Activated T-cell treated with anti-CD3 and anti-CD28 coated beads for 48 hours (primary cell): ENCODE measurements at places on chromosomes 5 and 9.

DNA sequence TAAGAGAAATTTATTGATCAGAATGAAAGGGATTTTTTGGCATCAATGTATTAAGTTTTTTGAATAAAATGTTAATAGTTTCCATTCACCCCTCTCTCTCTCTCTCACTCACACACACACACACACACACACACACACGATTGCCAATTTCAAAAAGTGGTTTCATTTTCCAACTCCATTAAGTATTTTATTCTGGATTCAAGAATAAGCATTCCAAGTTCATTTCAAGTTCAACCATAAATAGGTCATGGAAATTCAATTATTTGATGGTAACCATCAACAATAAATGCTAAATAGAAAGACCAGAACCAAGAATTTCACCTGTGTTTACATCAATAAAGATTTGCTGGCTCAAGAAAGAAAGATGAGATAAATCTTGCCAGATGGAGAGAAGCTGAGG, 171.6 kb downstream of the ADAMTS12 start:
- no peak for DNase-seq

DNA sequence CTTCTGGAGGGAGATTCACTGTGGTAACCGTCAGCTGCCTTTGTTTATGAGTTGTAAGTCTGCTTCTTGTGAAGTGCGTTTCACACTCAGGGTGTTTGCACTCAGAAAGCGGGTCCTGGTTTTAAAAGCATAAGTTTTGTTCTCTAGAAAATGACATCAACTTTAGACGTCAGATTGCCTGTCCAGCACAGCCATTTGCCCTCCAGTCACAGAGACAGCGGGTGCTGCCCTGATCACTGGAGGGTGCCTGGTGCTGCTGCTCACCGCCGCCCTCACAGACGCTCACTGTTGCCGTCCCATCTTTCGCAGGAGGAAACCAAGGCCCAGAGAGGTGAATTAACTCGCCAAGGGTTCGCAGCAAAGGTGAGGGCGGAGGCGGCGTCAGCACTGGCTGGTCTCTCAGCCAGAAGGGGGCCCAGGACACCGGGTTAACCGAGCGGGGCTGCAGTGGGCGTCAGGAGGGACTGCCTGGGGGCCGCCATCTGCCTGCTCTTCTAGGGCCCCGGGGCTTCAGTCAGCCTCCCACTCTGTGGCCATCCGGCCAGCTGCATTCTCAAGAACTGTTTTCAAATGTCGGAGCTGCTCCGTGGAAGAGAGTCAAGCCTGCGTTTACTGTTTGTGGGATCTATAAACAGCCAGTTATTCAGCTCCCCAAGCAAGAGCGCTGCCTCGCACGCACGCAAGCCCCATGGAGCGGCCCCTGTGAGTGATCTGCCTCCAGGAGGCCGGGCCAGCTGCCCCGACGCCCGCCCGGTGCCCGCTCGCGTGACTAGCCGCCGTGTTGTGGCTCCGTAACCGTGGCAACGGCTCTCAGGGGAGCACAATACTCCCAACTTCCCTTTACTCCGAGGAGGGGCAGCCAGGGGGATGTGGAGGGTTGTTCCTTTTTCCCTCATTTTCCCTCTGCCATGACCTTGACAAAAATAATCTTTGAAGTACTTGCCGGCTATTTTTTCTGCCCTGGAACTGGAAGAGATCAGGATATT, 43.4 kb upstream of the EXOC3 start:
- DNase-seq, result peak; percentile 61

DNA sequence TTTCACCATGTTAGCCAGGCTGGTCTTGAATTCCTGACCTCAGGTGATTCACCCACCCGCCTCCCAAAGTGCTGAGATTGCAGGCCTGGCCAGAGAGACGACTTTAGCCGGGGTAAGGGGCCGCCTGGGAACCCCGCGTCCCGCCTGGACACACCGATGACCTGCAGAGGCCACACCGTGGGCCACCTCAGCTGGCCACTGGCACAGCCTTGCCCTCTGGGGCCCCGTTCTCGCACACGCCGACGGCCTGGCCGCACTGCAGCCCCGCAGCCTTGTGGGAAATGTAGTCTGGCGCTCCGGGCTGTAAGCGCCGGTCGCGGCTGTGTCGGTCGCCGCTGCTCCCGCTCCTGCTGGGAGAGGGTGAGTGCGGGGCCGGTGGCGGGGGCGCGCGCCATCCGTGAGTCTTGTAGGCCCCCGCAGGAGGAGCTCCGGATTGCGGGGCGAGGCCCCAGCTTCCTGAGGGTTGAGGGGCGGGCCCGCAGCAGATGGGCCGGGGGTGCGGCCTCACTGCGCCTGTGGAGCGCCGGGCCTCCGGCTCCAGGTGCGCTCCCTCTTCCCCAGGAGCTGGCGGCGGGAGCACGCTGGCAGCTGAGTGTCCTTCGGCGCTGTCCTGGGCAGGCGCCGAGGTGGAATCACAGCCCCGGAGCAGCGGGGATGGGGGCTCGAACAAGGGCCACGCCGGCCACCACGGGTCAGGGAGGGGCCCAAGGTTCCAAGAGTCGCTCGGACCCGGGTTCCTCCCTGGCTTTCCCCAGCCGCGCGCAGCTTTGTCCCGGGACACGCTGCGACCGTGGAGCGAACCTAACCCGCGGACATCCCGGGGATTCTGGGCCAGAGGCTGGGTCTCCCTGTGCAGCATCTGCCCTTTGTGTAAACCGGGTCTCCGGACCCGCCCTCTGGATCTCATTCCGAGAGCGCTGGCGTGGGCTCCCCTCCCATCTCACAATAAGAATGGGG, at the start of gene ZFP2:
Gene ZFP2 (plus strand): TSS at position 299 of the 957 bp plus-strand sequence. CDS start 35,401 bp downstream, outside the sequence.
- DNase-seq, result peak; percentile 15

GRCh38 chr9:112439171-112439570, 47.5 kb upstream of the KIAA1958 start:
- no peak for DNase-seq

DNA sequence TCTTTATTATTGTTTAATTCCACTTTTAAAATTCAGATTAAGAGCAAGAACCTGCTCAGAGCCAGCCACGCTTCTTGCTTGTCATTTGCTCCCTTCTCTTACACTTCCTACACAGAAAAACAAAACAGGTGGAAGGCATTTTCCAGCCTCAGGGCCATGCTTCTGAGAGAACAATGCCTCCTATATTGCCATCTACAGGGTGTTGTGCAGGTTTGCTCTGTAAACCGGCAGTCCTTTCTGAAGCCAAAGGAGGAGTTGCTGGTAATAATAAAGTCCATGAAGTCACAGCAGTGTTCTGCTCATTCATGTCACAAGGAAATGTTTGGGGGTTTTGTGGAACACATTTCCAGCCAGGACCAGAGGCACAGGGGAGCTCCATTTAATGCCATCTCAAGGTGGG, 16.1 kb upstream of the PRLR start:
- DNase-seq, result no peak

DNA sequence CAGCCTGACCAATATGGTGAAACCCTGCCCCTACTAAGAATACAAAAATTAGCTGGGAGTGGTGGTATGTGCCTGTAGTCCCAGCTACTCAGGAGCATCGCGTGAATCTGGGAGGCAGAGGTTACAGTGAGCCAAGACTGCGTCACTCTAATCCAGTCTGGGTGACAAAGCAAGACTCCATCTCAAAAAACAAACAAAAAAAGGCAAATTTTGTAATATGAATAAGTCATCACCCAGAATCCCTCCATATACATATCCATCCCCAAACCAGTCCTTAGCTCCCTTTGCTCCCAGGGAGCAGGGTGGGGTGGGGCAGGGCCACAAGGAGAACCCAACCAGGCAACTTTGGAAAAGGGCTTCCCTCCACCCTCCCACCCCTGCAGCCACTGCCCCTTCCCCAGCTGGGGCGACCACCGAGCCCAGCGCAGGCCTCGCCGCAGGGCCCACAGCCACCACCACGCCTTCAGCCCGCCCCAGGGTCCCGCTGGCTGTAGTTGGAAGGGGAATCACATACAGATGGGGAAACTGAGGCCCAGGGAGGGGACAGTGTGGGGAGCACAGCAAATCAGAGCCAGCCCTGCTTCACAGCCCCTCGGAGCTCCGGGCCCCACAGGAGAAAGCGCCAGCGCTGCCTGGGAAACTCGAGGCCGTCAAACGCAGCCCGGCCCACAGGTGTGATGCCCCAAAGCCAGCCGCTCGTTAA, 7.8 kb downstream of the NOTCH1 start:
- no peak for DNase-seq

GRCh38 chr5:20446121-20446520, 458.1 kb upstream of the CDH18 start:
- DNase-seq, result no peak

DNA sequence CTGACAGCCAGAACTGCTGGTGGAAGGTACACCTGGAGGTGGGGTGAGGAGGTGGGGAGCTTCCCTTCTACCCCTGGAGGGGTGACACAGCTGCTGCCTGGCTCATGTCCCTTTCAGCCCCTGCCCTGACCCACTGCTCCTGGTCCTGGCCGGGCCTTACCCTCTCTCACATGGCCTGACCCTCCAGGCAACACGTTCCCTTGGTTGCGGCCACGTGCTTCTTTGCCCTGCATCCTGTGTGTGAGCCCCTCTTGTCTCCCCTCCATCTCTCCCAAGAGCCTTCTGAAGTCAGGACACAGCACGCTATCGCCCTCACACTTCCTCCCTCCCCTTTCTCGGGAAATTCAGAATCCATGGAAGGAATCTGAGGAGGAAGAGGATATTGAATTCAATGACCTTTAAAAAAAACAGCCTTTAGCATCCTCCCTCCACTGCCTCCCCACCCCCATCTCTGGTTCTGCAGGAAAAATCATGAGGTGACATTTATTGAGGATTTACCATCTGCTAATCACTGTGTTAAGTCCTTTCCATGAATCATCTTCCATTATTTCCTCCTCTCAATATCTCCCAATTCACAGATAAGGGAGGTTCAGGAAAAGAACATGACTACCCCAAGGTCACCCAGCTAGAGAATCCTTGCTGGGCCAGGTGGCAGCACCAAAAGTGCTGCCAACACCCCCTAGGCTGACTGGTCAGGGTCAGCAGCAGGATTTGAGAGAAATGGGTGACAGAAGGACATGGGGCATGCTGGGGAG, 8.3 kb downstream of the AQP3 start:
- DNase-seq, result no peak

GRCh38 chr5:131068893-131069643, 96.0 kb downstream of the HINT1 start:
- peak; percentile 31 for DNase-seq

GRCh38 chr5:14241141-14241540, 98.0 kb downstream of the TRIO start:
- no peak for DNase-seq

DNA sequence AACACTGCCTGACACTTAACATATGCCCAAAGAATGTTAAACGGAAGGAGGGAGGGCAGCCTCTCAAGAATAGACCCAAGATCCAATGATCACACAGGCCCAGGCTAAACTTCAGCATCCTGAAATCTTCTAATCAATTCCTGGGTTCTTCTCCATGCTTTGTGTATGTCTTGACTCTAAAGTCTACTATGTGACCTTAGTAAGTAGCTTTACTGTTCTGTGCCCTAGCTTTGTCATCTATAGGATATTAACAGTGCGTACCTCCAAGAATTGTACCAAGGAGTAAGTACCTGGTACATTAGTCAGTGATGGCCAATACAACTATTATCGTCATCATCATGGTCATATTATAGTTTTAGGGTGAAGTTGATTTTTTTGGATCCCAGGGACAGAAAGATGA, 96.6 kb downstream of the SGCD start:
- DNase-seq, result no peak

DNA sequence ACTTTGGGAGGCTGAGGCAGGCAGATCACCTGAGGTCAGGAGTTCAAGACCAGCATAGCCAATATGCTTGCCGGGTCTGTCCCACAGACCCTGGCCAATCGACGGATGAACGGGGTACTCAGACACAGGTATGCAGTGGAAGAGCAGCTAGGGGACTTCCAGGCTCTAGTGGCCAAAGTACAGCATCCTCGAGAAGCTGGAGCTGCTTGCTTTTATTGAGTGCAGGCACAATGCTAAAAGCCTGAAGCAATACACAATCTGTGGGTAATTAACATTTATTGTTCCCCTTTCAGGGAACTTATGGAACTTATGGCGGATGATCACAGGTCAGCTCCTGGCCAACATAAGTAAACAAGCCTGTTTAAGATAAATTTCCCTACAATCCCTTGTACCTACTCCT, 32.8 kb upstream of the SEMA4D start:
- no peak for DNase-seq

DNA sequence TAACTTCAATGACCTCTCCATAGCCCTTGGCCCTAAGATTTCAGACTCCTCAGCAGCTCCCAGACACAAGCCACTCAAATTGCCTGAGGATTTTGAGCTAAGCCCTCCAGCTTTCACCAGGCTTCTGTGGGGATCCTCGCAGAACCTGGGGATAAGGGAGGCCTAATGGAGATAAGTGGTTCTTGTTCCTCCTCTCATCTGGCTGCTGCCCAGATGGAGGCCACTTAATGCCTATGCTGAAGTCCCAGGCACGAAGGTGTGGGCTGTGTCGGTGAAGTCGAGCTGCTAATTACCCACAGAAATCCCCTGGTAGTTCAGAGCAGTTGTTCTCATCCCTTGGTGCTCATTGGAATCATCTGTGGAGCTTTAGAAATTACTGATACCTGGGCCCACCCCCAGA, 10.3 kb upstream of the FAT2 start:
- no peak for DNase-seq

DNA sequence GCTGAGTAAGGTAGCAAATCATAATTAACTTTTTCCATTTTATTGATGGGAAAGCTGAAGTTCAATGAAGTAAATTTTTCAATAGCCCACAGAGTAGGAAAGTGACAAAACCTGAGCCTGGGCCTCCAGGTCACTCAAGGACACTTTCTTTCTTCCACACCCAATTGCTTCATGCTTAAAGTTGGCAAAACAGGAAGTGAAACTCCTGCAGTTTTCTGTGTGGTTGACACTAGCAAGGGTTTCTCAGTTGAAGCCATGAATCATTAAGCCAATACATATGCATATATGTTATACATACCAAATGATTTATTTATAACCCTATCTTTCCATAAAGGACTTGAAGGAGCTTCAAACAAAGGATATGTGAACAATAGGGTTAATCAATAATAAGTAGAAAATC, 13.9 kb downstream of the TLR4 start:
- DNase-seq, result no peak

DNA sequence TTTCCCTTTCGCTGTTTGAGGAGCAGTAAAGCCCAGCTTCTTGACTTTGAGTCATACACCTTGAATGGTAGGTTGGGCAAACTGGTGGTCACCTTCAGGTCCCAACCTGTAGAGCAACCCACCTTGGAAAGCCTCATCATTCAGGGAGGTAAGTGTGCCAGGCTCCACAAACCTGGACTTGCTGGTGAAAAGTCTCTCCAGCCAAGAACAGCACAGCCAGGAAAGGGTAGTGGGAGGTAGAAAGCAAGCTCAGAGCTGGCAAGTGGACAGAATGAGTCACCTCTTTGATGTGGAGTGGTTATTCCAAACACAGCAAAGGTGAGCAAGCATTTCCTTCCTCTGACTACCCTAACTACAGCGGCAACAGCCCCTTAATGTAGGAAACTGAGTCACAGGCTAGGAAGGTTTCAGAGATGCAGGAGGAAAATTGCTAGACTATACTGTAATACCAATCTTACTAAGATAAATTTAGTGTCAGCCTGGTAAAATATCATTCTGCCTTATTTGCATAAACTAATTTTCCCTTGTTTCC, 117.5 kb upstream of the MTAP start:
- DNase-seq, result peak; percentile 38

GRCh38 chr9:134852906-134853654, 27.5 kb upstream of the FCN2 start:
- no peak for DNase-seq

- DNase-seq, result no peak
Observed at GRCh38 chr5:103452666-103453065, 109.9 kb downstream of the NUDT12 start.

- DNase-seq, result no peak
Observed at GRCh38 chr9:108476574-108476973, 379.2 kb downstream of the ACTL7B start.

- DNase-seq, result no peak
Observed at GRCh38 chr5:110840347-110840960, 101.6 kb downstream of the SLC25A46 start.

- DNase-seq, result no peak
Observed at GRCh38 chr5:138029944-138030343, 2.9 kb downstream of the FAM13B start.
